ENCODE measurements at places on chromosomes 1 and 21. TPM values are rescaled to one million over a fixed set of nuclear protein-coding genes. Genes with fewer than 3 reads are reported as not detected.

DNA sequence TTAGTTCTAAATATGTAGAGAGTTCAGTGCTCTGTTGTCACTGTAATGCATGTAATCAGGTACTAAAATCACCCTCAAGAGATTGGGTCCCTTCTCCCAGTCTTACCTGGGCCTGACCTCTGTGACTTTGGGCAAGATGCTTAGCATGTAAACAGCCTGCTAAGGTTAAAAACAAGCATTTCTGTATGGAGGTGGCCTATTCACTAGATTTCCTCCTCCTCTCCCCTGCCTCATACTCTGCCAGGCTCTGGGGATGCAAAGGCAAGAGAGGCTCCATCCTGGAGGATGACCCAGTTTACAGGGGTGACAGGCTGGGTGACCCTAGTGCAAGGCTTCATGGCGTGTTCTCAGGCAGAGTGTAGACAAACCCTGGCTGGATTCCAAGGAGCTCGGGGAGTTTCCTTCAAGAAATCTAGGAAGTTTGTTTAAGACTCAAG lies 28.8 kb downstream of the VANGL2 start:
- no peaks in the 10 kb centered on the region for H3K27me3 ChIP-seq
- no peak overlapping the region for H3K4me3 ChIP-seq
- H3K36me3 ChIP-seq, result no peaks in the 10 kb centered on the region
- no peak overlapping the region for H3K27ac ChIP-seq
- no peak for DNase-seq

DNA sequence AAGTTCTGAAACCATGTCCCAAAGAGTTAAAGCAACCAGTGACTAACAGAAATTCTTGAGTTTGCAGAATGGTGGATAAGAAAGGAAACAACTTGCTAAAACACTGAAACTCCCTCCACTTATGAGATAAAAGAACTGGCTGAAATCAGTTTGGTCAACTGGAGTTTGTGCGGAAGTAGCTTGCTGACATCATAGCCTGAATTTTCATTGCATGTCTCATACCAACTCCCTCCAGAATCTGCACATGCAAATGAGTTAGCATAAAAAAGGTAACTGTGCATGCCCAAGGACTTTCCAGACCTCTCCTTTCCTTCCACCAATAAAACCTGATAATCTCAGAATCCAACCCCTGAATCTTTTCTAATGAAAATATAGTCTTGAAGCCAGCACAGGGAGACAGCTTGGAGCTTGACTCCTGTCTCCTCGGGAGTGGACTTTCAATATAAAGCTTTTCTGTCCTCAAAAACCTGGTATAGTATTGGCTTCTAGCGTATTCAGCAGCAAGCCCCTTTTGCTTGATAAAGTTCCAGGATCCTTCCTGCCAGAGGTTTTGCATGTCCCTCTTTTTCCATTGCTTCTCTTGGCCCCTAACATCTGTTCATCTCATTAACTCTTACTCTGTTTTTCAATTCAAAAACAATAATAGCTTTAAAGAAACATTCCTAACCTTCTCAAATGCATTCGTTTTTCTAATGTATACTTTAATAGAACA lies 785.8 kb upstream of the ADGRL4 start:
- no peak for DNase-seq
- no peaks in the 10 kb centered on the region for H3K27me3 ChIP-seq
- H3K27ac ChIP-seq, result peak overlapping the region; percentile 39
- no peaks in the 10 kb centered on the region for H3K4me1 ChIP-seq

DNA sequence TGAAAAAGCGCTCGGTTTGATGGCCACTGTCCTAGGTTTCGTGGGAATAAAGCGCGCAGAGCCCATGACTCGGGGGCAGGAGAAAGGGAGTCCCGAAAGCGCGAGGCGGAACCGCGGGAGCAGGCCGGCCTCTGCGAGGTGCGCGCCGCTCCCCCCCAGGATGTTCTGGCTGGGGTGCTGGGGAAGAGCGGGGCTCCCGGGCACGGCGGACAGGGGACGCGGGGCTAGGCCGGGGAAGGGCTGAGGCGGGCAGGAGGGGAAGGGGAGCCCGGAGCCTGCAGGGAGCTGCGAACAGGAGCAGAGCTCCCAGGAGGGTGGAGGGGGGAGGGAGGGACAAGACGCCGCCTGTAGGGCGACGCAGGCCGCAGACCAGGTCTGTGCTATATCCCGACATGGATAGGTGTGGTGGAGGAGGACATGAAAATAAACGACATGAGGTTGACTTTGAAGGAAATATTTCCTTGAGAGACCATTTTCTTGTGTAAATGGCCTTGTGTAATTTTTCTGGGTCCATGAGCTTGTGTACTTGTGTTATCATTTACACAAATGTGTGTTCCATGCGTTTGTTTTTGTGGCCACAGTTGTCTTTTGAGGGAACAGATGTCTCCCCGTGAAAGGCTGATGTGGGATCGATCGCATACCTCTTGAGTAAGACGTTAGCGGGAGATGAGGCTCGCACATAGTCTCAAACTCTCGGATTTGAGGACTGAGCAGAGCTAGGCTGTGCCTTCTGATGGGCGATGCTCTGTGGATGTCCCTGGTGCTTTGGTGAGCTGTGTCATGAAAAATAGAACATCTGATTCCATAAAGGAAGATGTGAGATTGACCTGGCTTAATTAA lies 1.3 kb downstream of the PCNT start:
- DNase-seq, result no peak
- no peaks in the 10 kb centered on the region for H3K27me3 ChIP-seq
- H3K4me1 ChIP-seq, result peaks cover 13% of the 10 kb centered on the region
- H3K27ac ChIP-seq, result peak overlapping the region; percentile 64
- peaks cover 6% of the 10 kb centered on the region for H3K36me3 ChIP-seq

FCAMR gene
- total RNA-seq, result not detected

DNA sequence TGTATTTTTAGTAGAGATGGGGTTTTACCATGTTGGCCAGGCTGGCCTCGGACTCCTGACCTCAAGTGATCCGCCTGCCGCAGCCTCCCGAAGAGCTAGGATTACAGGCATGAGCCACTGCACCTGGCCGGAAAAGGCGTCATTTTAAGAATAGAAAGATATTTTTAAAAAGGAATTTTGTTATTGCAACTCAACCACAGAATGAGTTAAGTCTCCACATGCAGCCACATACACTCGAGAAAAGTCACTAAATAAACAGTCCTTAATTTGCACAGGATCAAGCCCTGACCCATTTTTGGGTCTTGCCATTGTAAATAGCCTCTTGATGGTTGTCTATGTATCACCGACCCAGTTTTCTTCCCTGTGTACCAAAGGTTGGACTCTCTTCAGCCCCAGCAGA lies 85.5 kb downstream of the FBXO2 start:
- no peaks in the 10 kb centered on the region for H3K4me1 ChIP-seq
- no peak for DNase-seq
- no peaks in the 10 kb centered on the region for H3K36me3 ChIP-seq
- no peaks in the 10 kb centered on the region for H3K27me3 ChIP-seq
- no peak overlapping the region for H3K27ac ChIP-seq

APP gene
- 342 TPM for total RNA-seq

DNA sequence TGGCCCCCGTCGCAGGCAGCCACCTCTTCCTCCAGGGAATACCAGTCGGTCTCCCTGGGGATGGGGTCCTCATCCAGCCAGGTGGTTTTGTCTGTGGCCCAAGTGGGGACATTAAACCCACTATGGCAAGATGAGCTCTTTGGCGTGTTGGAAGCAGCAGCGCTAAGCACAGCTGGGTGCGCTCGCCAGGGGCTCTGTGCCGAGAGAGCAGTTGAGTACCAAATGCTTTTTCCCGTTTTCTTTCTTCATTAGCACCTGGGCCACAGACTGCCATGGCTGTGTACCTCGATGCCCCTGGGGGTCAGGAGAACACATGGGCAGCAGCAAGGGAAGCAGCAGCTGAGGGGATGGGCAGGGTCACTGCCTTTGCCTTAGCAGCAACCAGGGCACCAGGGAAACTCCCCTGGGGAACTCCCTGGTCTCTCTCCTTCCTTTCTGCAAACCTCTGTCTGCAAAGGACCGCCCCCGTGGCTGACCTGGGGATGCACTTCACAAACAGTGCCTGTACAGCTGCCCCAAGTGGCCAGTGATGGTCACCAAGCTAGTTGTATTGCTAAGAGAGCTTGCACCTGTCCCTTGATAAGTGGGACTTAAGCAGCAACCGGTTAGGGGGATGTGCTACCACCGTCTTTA lies 31.1 kb downstream of the EDARADD start:
- H3K4me3 ChIP-seq, result no peak overlapping the region
- H3K27me3 ChIP-seq, result no peaks in the 10 kb centered on the region
- DNase-seq, result no peak
- no peak overlapping the region for H3K27ac ChIP-seq
- H3K4me1 ChIP-seq, result no peaks in the 10 kb centered on the region

- H3K27ac ChIP-seq, result no peak overlapping the region
- H3K4me3 ChIP-seq, result no peak overlapping the region
- no peaks in the 10 kb centered on the region for H3K4me1 ChIP-seq
- DNase-seq, result no peak
- H3K36me3 ChIP-seq, result no peaks in the 10 kb centered on the region
Observed at GRCh38 chr21:40803101-40803500, 43.9 kb downstream of the DSCAM start.

- peaks cover 40% of the 10 kb centered on the region for H3K4me1 ChIP-seq
- H3K36me3 ChIP-seq, result peaks cover 8% of the 10 kb centered on the region
- H3K27ac ChIP-seq, result peak within 1 kb of the TSS; percentile 97
- peak; percentile 65 for DNase-seq
- no peaks in the 10 kb centered on the region for H3K27me3 ChIP-seq
Observed at GRCh38 chr1:16017461-16018303, at the start of gene HSPB7. Gene HSPB7 (minus strand): TSS chr1:16018043. CDS start chr1:16017963, 80 bp downstream.

ITGB2 gene
- total RNA-seq, result 161 TPM

SELENBP1 gene
- 67.6 TPM for total RNA-seq

GRCh38 chr1:183215076-183215720 lies 29.1 kb downstream of the LAMC2 start:
- no peak for DNase-seq
- no peaks in the 10 kb centered on the region for H3K36me3 ChIP-seq
- H3K27me3 ChIP-seq, result no peaks in the 10 kb centered on the region
- peaks cover 27% of the 10 kb centered on the region for H3K4me1 ChIP-seq
- no peak overlapping the region for H3K27ac ChIP-seq

DNA sequence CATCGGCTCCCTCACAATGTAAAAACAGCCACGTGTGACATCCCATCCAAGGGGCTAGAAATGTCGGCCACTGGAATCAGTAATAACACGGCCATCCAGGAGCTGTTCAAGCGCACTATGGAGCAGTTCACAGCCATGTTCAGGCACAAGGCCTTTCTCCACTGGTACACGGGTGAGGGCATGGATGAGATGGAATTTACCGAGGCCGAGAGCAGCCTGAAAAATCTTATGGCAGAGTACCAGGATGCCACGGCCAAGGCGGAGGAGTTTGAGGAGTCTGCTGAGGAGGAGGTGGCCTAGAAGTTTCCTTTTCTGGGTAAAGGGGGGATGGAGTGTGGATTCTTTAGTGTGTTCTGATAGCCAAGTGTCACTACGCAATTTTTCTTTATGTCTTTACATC lies 61.1 kb upstream of the MAP1LC3C start:
- no peak overlapping the region for H3K27ac ChIP-seq
- no peaks in the 10 kb centered on the region for H3K27me3 ChIP-seq
- no peak for DNase-seq
- H3K4me1 ChIP-seq, result no peaks in the 10 kb centered on the region

GRCh38 chr1:41882486-41882885 lies 36.2 kb downstream of the HIVEP3 start:
- DNase-seq, result no peak
- no peak overlapping the region for H3K27ac ChIP-seq
- H3K27me3 ChIP-seq, result no peaks in the 10 kb centered on the region
- H3K4me3 ChIP-seq, result no peak overlapping the region
- H3K36me3 ChIP-seq, result no peaks in the 10 kb centered on the region
- H3K4me1 ChIP-seq, result peaks cover 34% of the 10 kb centered on the region

GRCh38 chr1:78035121-78035520 lies 10.6 kb upstream of the GIPC2 start:
- no peak for DNase-seq
- no peak overlapping the region for H3K27ac ChIP-seq
- H3K4me3 ChIP-seq, result no peak overlapping the region
- no peaks in the 10 kb centered on the region for H3K27me3 ChIP-seq
- no peaks in the 10 kb centered on the region for H3K36me3 ChIP-seq

DNA sequence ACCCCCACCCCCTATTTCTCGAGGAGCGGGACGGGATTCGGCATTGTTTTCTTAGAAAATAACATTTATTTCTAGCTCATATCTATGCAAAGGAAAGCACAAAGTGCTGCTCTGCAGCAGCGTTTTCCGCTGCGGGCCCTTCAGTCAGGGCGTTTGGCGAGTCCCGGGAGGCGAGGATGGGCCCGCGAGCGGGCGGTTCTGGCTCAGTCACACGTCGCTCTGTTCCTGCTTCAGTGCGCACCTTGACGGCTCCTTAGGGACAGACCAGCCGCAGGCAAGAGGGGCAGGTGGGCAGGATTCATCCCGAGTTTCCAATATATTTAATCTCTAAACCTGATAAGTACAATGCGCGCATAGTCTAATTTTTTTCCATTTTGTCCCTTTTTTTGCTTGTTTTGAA lies 5.7 kb downstream of the DMRTA2 start:
- peaks cover 41% of the 10 kb centered on the region for H3K27me3 ChIP-seq
- H3K27ac ChIP-seq, result no peak overlapping the region
- DNase-seq, result no peak
- no peaks in the 10 kb centered on the region for H3K36me3 ChIP-seq
- H3K4me3 ChIP-seq, result peak overlapping the region; percentile 30

SLAMF7 gene
- 0.71 TPM for total RNA-seq

GRCh38 chr1:92259350-92259749 lies 39.4 kb downstream of the GLMN start:
- H3K4me3 ChIP-seq, result no peak overlapping the region
- H3K36me3 ChIP-seq, result peaks cover 4% of the 10 kb centered on the region
- no peaks in the 10 kb centered on the region for H3K27me3 ChIP-seq
- H3K4me1 ChIP-seq, result no peaks in the 10 kb centered on the region
- DNase-seq, result no peak

- H3K27ac ChIP-seq, result no peak overlapping the region
- peaks cover 7% of the 10 kb centered on the region for H3K36me3 ChIP-seq
- no peaks in the 10 kb centered on the region for H3K27me3 ChIP-seq
- peaks cover 22% of the 10 kb centered on the region for H3K4me1 ChIP-seq
- no peak for DNase-seq
Observed at GRCh38 chr1:1371364-1371745, 3.7 kb downstream of the AURKAIP1 start.

DNA sequence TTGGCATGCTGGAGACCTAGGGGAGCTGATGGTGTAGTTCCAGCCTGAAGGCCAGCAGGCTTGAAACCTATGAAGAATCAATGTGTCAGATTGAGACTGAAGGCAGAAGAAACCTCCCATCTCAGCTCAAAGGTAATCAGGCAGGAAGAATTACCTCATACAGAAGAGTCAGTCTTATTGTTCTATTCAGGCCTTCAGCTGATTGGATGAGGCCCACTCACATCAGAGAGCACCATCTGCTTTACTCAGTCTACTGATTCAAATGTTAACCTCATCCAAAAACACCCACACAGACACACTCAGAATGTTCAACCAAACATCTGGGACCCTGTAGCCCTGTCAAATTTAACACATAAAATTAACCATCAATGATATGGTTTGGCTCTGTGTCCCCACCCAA lies 13.7 kb upstream of the CCN1 start:
- no peak overlapping the region for H3K4me3 ChIP-seq
- H3K27me3 ChIP-seq, result no peaks in the 10 kb centered on the region
- H3K36me3 ChIP-seq, result no peaks in the 10 kb centered on the region

GRCh38 chr1:205809942-205810345 lies 3.1 kb downstream of the SLC41A1 start:
- no peak for DNase-seq
- peaks cover 37% of the 10 kb centered on the region for H3K4me1 ChIP-seq
- H3K27me3 ChIP-seq, result no peaks in the 10 kb centered on the region
- no peaks in the 10 kb centered on the region for H3K36me3 ChIP-seq

Measured in thoracic aorta (tissue), 2 donors.